Hepatic stellate cell (primary cell): ENCODE measurements at places on chromosomes 1 and 21.

DNA sequence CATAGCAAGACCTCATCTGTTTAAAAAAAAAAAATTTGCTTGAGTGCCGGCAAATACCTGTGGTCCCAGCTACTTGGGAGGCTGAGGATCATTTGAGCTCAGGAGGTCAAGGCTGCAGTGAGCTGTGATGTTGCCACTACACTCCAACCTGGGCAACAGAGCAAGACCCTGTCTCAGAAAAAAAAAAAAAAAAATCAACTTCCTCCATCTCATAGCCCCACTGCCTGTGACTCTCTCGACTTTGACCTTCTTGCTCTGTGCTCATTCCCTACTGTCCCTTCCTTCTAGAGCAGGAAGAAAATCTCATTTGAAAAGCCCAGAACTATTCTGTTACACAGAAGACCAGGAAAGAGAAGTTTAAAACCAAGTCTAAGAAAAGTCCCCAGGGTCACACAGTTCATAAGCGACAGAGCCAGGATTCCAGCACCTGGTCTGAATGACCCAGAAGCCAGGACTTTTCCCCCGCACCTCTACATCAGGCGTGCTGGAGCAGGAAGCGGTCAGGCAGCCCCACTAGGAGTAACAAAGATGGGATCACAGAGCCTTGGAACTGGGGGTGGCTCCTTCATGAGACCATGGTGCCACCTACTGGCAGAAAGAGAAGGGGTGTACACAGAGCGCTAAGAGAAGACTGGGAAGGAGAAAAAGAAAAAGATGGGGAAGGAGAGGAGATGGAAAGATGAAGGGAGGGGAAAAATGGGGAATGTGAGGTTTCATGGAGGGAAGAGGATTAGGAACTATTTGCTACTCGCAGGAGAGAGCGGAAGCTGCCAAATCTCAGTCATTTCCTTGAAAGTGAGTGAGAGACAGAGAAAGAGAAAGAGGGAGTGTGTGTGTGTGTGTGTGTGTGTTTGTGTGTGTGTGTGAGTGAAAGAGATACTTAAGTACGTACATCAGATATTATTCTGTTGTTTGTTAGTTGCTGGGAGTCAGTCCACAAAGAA lies 3.1 kb upstream of the P3R3URF start:
- peak; percentile 94 for DNase-seq

- DNase-seq, result no peak
These were observed 24.6 kb upstream of the COL9A2 start for GRCh38 chr1:40341491-40342380.

GRCh38 chr1:200319148-200319547 lies 90.7 kb downstream of the ZNF281 start:
- DNase-seq, result no peak

GRCh38 chr1:237031480-237031879 lies 10.5 kb upstream of the RYR2 start:
- no peak for DNase-seq

- DNase-seq, result no peak
These were observed 1.4 kb upstream of the FAM151A start for GRCh38 chr1:54624466-54625464.

DNA sequence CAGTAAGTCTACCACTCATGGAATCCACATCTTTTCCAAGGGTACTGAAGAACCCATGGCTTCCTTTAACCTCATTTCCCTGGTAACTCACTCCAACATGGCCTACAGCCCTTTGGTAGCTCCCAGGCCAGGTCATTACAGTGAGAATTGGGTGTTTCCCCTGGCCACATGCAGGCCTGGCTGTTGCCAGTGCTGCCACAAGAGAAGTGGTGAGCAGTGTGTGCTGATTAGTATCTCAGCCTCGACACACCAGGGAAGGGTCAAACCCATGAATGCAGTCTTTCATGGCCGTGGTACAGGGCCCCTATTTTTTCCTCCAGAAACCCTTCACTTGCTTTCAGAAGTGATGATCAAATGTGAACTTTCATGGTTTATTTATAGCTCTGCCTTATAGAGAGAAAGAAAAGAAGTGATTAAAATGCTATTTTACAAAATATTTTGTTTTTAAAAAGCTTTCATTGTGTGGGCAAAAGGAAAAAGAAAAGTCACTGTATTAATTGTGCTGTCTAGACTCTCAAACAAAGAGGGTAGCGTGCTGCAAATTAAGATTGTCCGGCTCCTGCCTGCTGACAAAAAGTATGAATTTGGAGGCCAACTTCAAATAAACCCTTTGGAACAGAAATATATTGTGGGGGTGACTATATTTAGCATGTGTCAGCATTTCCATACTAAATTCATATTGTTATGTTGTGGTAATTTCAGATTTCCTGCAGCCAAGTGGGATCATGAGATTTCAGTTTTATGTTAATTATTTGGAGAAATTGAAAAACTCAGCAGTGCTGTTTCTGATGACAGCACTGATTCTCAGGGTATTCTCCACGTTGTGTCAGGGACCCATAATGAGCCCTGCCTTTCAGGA lies 62.0 kb upstream of the HOOK1 start:
- DNase-seq, result no peak

DNA sequence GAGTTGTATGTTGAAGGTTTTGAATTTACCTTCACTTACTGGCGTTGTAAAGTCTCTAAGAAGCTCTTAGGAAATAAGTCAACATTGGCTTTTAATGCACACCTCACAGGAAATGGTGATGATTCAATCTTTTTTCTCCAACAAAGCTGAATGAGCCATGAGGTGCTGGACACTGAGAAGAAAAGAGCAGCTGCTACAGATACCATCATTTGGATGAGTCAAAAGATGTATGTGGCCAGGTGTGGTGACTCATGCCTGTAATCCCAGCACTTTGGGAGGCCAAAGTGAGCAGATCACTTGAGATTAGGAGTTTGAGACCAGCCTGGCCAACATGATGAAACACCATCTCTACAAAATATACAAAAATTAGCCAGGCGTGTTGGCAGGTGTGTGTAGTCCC lies 3.3 kb upstream of the IL23R start:
- DNase-seq, result no peak

DNA sequence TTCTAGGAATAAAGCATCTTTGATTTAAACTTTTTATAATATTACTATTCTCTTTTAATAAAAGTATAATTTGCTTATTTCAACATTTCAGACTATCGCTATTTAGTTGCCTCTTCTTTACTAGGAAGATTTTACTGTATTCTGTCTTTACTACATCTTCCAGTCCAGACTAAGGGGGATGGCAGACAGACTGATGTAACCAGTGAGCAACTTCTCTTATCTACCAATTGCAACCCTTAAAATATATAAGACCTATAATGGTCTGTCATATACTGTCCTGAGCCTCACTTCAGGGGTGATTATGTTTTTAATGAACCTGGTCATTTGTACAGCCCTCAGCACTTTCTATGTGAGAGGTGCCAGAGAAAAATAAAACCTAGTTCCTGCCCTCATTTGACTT lies 87.0 kb downstream of the UBE2U start:
- DNase-seq, result no peak

DNA sequence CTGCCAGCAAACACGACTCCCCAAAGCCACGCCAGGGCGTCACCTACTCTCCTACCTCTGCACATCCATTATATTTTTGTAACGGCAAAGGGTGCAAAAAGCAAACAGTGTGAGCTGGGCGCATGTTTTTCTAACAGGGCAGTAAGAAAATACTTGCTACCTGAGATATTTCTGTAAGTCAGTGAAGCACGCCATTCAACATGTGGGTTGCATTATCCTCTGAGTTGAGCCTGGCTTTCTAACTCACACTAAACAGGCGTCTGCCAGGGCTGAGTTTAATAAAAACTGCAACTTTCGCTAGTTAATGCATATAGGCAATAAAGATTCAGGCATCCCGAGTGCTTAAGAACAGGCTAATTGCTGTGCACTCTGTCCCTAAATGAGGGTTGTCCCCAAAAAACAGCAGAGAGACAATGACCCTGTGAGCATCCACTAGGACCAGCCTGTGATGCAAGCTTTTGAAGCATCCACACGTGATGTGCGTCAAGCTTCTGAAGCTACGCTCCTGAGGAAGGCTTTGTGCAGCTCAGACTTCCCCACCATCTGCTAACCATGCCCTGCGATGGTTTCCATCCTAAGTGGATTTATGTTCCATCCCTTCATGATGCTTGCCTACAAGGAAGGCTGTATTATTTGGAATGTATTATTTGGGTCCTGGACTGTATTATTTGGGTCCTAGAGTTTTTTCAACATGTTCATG lies 70.0 kb upstream of the SIM2 start:
- no peak for DNase-seq

- DNase-seq, result no peak
These were observed 12.7 kb upstream of the CRNN start for GRCh38 chr1:152426731-152427130.

DNA sequence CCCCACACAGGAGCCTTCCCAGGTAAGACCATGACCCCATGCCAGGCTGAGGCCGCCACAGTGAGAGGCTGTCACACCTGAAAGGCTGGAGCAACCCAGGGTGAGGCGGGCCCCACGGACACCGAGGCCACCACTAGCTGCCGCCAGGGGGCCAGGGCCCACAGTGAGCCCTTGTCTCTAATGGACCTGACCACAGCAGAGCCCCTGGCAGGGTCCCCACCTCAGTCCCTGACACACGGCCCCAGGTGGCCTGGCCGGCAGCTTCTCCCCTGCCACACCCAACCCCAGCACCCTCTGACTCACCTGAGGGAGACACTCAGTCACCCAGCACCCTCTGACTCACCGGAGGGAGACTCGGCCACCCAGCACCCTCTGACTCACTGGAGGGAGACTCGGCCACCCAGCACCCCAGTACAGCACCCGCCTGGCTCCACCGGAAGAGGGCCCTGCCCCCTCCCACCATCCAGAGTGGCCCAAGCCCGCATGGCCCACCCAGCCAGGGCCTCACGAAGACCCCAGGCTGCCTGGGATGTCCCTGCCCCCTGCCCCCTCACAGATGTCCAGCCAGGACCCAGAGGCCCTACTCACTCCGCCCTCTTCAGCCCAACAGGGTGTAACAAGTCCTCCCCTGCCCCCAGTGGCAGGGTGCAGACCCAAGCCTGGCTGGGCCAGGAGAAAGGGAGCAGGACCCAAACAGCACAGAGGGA lies 4.4 kb downstream of the DVL1 start:
- DNase-seq, result peak; percentile 87

DNA sequence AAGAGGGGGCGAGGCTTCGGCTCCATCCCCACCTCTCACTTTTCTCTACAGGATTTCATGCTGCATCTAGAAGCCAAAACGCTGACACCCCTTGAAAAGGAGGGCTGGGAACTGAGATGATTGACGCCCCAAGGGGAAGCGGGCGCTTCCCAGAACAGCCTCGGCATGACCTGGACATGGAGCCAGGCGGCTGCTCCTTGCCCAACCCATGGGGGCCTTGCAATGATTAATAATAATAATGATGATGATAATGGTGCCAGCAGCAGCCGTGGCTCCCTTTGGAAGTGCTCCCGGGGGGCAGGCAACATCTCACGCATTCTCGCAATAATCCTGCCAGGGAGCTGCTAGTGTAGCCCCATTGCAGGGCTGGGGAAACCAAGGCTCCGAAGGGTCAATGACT lies 78.2 kb downstream of the RAP1GAP start:
- DNase-seq, result no peak

DNA sequence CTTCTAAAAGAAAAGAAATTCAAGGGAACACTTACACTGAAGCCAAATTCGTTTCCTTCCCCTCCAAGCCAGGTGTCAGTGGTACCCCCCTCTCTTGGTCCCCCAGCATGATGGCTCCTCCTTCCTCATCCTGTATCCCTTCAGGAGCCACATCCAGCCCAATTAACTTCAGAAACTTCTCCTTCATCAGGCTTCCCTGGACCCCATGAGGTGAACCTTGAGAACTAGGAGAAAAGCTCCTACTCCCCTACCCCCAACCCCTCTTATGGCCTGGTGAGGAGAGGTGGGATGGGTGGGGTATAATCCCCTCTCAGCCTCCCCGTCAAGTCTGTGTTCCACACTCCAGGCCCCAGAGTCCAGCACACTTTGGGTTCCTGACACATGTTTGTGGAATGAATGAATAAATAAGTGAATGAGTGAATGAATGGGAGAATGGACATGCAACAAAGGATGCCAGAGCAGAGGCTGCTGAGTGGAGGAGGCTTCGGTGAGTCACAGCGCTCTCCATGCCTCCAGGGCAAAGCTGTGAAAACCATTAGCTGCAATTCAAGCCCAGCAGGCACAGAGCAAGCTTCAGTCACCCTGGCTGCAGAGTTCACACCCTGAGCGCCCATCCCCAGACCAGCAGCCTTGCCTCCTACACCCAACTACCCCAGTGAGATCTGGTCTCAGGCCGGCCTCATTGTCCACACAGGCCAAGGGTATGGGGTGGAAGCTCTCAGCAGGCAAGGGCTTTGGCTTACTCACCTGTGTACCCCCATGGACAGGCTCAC lies 43.8 kb downstream of the BATF3 start:
- DNase-seq, result no peak

DNA sequence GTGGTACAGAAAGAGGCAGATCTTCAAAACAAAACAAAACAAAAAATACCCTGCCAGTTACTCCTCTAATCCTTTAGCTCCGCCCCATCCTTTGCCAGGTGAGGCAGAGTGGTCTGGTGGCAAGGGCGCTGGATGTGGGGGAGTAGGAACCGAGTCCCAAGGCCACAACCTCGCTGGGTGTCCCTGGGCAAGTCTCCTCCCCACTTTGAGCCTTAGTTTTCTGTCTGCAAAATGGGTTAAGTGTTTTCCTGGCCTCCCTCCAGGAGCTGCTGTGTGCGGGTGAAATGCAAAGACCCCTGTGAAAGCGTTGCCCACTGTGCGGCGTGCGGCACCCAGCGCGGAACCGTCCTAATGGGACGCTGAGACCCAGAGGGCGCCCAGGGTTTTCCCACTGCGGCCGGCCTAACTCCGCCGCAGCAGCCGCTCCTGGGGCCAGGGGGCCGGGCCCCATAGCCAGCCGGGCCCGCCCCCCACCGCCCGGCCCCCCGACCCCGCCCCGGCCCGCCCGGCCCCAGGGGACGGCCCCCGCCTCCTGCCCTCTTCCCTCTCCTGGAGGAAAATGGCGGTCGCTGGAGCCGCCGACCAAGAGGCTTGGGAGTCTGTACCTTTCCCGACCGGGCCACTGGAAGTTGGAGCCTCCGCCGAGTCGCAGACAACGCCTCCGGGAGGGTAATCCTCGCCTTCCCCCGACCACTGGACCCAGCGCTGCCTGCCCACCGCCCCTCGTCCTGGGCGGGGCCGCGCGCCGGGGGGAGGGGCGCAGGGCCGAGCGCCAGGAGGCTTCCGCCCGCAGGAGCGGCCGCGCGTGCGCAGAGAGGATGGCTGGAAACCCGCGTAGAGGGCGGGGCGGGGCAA lies at the start of the genes ERMAP and SVBP:
TSS of gene ERMAP (plus strand) at position 538 of the 855 bp plus-strand sequence. CDS start 13,327 bp downstream, outside the sequence.
TSS of gene SVBP (minus strand) at position 813 of the 855 bp plus-strand sequence. CDS start 853 bp downstream, outside the sequence.
- peak; percentile 96 for DNase-seq

DNA sequence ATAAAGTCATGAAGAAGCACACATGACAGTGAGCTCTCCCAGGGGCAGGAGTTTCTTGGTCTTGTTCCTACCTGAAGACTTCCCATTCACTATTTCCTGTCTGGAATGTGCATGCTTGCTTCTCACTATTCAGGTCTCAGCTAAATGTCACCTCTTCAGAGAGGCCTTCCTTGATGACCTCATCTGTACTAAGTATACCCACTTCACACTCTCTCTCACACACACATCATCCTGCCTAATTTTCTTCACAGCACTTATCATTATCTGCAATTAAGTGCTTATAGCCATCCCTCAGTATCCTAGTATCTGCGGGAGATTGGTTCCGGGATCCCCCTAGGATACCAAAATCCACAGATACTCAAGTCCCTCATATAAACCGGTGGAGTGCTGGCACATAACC lies 146.4 kb upstream of the IVNS1ABP start:
- no peak for DNase-seq
